ENCODE measurements at places on chromosomes 3 and 15.
A peak's percentile ranks its signal among the peaks of the same experiment; 100 is the strongest.

GRCh38 chr15:44101286-44101685, 93.8 kb downstream of the FRMD5 start:
- DNase-seq: no peak

DNA sequence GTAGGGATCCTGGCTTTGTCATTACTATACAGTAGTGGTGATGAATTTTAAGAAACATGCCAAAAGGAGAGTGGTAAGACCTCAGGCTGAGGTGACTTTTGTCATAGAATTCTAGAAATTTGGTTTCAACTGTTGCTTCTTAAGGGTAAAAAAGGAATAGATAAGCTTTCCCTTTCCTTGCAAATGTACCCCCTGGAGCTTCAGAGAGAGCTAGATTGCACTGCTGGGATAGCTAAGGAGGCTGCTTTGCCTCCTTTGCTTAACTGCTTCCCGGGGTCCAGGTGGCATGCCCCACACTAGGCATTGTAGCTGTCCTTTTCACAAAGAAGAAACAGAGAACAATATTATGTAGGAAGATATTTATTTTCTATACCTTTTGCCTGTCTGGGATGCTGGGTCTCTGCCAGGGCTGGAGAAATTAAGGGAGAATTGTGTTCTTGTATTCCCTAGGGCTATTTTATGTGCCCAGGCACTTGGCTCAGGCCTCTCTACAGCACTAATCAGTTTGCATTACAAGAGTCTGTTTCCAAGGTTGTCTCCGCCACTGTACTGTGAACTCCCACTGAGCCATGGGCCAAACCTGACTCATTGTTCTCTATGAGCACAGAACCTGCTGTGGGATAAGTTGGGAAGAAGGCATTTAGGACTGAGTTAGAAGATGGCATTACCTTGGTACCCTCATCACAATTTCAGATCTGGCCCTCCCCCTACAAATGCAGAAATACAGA, 460.0 kb downstream of the PDCD6IP start:
- no peak for DNase-seq

- DNase-seq: no peak
Measured at GRCh38 chr15:99439524-99439835, 126.3 kb upstream of the MEF2A start.

- no peak for DNase-seq
Measured at GRCh38 chr3:195885036-195885891, 23.1 kb downstream of the TNK2 start.

DNA sequence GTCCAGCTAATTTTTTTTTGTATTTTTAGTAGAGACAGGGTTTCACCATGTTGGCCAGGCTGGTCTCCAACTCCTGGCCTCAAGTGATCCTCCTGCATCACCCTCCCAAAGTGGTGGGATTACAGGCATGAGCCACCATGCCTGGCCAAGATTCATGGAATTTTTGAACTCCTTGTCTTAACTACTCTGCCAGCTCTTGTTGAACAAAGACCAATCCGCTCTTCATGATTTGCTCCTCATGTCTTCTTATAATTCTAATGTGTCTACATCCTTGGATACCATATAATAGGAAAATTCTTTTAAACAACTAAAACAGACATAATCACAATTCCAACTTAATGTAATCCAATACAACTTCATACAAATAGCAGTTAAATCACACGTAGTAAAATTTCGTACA, 21.3 kb downstream of the UBA5 start:
- no peak for DNase-seq

- DNase-seq: no peak
Measured at GRCh38 chr3:147799601-147800000, 390.4 kb downstream of the ZIC1 start.

GRCh38 chr3:4493941-4494894, 1.1 kb downstream of the ITPR1 start:
- peak; percentile 10 for DNase-seq

- DNase-seq: no peak
Measured at GRCh38 chr3:27930052-27930602, 208.0 kb upstream of the EOMES start.

DNA sequence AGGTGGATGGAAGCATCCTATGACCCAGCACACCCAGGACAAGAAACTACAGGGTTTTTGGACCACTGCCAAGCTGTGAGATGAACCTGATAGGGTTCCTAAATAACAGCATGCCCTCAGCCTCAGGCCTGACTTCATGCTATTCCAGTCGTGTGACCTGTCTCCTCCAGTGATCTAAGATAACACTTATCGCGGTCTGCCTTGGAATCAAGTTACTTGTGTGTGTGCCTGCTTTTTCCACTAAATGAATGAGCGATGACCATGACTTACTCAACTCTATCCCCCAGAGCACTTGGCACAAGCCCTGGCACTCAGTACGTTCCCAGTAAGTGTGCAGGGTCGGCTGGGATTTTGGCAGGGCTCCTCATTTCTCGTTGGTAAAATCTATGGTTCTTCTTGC, 172.7 kb upstream of the TP63 start:
- no peak for DNase-seq

DNA sequence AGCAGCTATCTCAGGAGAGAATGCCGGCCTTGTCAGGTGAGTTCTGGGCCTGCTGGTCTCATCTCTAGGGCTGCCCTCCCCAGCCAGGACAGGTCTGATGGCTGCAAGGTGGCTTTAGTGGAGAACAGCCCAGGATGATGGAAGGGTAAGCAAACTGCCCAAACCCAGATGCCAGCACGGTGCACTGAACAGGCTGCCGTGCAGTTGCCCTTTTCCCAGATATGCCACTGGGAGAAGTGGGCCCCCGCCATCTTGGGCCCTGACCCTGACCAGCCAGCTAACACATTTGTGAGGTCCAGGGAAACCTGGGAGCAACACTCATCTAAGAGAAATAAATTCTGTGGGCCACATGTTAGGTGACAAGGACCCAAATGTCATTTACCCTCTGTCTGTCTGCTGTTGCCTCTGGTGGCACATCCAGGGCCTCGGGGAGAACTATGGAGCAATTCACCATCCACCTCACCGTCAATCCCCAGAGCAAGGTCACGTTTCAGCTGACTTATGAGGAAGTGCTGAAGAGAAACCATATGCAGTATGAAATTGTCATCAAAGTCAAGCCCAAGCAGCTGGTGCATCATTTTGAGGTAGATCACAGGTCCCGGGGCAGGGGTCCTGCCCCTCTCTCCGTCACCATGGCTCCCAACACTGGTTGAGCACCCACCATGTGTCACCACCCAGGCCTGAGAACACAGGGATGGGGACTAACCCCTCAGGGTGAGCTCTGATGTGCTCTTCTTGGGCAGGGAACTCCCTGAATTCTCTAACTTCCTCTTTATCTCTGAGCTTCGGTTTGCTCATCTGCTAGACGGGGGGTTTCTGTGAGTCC, 1.8 kb downstream of the ITIH1 start:
- no peak for DNase-seq

GRCh38 chr15:75895731-75896130, 7.9 kb upstream of the FBXO22 start:
- DNase-seq: no peak

DNA sequence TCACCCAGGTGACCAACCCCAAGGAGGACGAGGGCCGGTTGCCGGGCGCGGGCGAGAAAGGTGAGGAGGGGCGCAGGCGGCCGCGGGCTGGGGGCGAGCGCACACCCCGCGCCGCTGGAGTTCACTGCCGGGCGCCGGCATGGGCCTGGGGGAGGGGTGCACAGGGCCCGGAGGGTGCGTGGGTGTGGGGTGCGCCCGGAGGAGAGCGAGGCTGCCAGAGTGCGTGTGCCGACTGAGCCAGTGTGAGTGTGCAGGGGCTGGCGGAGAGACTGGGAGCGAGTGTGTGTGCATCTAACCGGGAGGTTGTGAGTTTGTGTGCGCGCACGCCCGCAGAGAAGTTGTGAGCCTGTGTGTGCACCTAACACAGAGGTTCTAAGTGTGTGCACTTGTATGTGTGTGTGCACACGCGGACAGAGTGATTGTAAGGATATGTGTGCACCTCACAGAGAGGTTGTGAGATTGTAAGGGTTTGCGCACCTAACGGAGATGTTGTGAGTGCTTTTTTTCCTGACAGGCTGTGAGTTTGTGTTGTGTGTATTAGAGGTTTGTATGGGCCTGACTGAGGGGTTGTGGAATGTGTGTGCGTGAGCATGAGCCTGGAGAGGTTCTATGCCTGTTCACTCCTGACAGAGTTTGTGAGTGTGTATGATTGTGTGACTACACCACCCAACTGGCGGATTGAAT, 681 bp downstream of the CTDSPL start:
- DNase-seq: peak; percentile 18

DNA sequence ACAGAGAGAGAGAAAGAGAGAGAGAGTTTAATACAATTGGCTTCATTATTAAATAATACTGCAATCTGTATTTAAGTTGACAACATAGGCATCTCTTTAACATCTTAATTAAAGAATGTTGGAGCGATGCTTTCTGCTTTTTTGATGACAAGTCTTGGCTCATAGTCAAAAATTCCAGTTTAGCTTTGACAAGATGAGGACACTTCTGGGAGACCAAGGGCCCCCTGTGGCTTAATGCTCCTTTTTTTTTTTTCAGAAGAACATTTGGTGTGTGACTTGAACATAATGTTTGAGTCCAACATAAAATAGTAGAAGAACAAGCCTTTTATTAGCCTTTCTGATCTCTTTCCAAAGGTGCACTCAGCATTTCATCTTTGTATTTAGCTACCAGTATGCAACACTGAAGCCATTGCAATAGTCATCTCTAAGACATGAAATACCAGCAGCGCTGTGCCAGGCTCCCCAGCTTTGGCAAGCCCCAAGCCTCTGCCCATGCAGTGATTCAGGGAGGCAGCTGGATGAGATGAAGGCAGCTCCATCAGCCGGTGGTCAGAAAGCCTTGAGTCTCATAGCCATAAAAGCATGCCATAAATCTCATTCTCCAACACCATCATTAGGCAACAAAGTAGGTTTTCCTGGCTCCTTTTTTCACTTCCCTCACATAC, 349.4 kb upstream of the SEMA6D start:
- no peak for DNase-seq

DNA sequence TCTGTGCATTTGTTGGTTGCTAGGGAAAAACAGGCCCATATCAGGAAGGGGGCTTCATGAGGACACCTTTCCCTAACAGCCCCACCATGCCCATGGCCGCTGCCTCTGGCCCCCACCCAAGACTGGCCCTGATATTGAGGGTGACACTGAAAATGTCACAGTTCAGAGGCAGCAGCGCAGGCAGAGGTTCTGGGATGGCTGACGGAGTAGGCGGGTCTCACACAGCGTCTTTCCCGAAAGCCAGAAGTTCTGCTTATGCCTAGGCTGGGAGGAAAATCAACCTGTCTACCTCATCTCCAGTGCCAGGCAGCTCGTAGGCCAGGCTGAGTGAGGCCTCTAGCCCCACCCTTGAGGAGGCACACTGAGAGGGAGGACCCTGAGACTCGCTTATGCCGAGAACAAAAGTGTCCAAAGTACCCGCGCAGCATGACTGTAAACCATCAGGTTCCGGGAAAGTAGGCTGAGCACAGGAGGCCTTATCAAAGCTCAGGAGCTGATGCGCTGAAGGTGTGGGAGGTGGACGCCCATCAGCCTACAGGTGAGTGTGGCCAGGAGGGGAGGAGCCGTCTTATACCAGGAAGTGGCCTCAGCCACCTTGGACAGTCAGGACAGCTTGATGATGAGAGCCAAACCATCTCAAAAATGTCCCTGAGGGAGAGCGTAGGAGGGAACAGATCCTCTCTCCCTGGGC, 27.5 kb downstream of the GRAMD2A start:
- DNase-seq: no peak

DNA sequence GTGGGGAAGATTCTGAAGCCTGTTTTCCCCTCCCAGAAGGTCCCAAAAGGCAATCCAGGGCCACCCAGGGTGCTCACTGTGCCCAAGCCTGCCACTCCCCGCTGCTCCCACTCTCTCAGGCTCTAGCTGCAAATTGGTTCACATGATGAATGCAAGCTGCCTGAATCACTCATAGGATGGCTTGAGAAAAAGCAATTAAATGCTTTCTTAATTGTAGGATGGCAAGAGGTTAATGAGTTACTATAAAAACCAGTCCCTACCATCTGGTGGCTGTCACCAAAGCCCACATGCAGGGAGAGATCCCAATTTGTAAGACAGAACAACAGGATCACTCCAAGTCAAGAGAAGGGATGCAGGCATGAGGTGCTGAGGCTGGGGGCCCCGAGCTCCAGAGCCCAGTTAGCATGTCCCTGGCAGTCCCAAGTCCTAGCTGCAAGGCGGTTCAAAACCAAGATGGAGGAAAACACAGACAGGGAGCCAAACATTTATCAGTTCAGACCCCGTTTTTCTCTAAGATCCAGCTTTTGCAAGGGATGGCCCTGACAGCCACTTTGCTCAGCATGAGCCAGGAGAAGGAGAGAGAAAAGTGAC, 207.1 kb downstream of the UACA start:
- DNase-seq: no peak

GRCh38 chr3:61073566-61074165, 177.6 kb downstream of the FHIT start:
- no peak for DNase-seq

GRCh38 chr3:49313896-49314688, 25.8 kb downstream of the USP4 start:
- no peak for DNase-seq

GRCh38 chr3:54176106-54176505, 53.8 kb downstream of the CACNA2D3 start:
- DNase-seq: no peak

DNA sequence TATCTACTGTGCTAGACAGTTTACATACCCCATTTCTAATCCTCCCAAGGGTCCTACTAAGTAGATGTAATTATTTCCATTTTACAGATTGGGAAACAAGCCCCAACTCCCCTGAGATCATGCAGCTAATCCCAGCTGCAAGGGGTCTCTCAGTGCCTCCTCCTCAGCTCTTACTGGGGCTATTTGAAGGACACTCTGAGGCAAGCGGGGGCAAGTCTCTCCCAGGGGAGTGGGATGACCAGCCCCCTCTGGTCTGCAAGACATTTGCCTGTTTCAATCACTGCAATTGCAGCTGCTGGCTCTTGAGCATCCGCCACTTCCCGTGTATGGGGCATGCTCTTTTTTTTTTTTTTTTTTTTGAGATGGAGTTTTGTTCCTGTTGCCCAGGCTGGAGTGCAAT, 11.4 kb downstream of the LAMP3 start:
- DNase-seq: no peak

- no peak for DNase-seq
Measured at GRCh38 chr3:122784436-122784835, 9.2 kb downstream of the HSPBAP1 start.

DNA sequence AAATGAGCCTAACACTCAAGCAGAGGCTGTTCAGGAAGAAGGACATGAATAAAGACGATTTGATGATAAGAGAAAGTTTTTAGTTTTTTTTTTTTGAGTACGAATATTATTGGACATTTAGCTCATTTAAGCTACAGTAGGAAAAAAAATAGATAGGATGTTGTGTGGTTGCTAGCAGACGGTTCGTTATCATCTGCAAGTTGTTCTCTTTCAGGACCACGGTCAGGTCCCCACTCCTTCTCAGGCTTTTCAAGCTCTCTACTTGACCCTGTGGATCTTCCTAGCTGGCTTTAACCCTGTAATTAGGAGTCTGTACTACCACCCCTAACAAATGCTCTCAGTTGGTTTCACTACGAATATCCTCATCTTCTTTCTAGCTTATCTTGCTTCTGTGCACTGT, 1.1 kb downstream of the KCNH8 start:
- DNase-seq: peak; percentile 21

GRCh38 chr3:82103241-82103640, 341.8 kb upstream of the GBE1 start:
- DNase-seq: no peak

- DNase-seq: no peak
Measured at GRCh38 chr15:52193321-52193720, 2.1 kb upstream of the GNB5 start.

- DNase-seq: no peak
Measured at GRCh38 chr15:100939791-100940190, 20.6 kb downstream of the LRRK1 start.

Data from activated CD4-positive, alpha-beta T cell treated with anti-CD3 and anti-CD28 coated beads, Interleukin-2, Interleukin-6, amounts not matched to agents 100 ng/mL and 50 ng/mL, durations not matched to agents 16 hours and 8 hours (primary cell).